Activated naive CD8-positive, alpha-beta T cell treated with anti-CD3 and anti-CD28 coated beads, Interleukin-2, amount 50 U/mL, for 24 hours (primary cell): ENCODE measurements at places on chromosomes 5 and 9.

DNA sequence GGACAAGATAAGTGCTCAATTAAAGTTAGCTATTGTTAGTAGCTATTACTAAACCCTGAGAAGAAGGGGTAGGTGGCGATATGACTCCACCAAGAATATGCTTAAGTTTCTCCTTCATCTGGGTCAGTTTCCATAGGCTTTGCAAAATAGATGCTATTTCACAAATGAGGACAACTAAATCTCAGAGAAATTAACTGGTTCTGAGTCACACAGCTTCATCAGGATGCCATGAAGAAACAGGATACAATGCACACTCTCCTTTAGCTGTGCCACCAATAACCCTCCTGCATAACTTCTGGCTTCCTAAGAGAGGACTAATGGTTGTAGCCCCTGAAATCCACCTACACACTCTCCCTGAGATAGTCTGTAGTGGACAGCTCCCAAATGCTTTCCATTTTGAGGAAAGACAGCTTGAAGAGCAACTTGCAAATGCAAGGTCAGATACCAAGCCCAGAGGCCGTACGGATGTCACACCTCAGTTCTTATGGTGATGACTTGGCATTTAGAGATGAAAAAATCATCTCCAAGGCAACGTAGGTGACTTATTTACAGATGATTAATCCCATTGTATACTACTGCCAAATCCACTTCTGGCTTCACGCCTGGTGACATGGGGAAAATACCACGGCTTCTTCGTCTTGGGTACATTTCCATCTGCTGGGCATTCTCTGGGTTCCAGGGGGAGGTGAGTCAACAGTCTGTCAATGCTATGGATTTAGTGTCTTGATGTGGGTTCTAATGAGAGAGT lies 251.4 kb upstream of the IL12B start:
- DNase-seq = no peak

GRCh38 chr5:38672059-38672788 lies 115.8 kb upstream of the LIFR start:
- DNase-seq = no peak

DNA sequence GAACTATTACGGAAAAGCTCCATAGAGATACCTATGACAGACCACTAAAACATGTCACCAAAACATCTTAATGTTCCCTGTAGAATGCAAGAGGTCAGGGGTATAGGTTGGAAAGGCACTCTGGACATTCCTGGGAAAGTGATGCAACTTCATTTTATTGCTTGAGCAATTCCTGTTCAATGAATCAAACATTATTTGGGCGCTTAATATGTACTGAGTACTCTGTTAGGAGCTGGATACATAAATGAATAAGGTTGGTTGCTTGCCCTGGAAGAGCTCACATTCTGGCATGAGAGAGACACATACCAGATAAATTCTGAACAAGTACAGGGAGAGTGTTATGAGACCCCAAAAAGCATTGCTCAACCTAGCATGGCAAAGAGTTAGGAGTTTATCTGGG lies 408.9 kb upstream of the DMAC1 start:
- no peak for DNase-seq

DNA sequence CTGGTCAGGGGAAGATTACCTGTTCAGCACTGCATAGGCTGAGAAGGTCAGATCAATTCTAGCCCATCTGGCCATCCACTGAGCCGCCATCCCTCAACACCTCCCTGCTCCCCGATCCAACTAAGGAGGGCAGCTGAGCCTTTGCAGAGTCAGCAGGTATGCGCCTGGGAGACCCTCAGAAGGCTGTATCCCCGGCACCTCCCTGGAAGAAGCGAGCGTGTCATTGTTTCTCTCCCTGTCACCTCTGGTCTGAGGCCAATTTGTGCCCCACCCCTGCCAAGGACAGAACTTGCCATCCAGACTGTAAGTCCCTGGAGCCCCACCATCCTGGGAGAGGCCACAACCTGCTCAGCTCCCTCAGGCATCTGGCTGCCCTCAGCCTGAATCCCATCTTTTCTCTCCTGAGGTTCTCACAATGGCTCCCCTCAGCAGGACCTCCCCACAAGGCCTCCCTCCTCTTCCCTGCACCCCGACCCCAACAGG lies 2.6 kb downstream of the CLTB start:
- no peak for DNase-seq

DNA sequence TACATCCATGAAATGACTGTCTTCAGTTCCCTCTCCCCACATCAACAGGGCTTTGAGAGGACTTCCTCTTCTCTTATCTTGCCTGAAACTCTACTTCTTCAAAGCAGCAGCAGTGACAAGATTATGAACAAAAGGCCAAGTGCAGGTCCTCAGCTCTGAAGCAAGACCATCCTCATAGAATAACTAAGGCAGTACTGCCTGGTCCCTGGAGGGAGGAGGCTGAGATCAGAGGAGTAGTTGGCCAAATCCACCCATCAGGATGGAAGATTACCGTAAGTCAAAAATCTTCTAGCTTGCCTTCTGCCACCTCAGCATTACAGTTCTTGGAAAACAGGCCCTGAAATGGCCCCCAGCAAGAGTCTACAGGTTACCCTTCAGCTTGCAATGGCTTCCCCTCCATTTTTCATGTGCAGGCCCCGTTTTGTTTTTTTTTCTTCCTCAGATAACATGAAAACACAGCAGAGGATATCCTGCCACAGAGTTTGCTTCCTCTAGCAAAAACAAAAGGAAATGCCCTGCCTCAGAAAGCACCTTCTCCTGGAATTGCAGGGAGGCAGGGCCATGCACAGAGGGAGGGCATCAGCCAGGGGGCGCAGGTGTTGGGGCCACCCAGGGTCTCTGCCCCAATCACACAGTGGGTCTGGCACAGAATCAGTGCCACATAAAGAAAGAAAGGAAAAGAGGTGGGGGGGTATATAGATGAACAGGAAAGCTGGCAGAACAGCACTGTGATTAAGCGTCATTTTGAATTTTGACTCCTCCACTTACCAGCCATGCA lies 40.0 kb downstream of the KLHL3 start:
- peak; percentile 8 for DNase-seq

DNA sequence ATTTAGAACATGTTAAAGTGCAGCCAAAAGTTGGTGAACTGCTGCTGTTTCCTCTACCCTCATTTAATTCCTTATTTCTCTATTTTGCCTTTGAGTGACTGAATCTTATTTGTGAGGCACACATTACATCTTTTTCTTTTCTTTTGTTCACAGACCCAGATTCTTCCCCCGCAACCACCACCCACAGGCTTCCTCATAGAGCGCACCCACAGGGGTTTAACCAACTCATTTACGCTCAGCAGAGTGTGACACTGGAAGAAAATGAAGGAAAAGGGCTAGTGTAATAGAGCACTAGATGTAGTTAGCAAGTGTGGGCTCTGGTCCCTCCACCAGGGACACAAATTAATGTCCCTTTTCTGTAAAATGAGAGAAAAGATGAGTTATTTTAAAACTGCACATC lies 200.7 kb downstream of the PARP8 start:
- no peak for DNase-seq

DNA sequence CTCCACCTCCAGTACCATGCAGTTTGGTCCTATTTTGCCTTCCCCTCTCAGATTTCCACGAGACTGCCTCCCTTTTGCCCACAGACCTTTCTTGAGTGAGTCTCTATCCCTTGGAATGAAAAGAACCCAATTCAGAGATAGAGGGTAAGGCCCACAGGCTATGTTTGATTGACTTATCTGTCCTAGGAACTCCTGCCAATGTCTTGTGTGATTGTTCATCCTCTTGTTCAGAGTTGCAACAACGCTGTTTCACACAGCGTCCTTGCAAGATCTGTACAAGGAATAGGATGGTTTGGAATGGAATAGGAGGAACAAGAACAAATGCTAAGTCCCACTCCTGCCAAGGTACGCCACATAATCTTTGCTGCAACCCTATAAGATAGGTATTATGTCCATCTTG lies 142.2 kb upstream of the ABCA1 start:
- no peak for DNase-seq

GRCh38 chr5:134275822-134276221 lies 49.9 kb upstream of the PPP2CA start:
- no peak for DNase-seq

DNA sequence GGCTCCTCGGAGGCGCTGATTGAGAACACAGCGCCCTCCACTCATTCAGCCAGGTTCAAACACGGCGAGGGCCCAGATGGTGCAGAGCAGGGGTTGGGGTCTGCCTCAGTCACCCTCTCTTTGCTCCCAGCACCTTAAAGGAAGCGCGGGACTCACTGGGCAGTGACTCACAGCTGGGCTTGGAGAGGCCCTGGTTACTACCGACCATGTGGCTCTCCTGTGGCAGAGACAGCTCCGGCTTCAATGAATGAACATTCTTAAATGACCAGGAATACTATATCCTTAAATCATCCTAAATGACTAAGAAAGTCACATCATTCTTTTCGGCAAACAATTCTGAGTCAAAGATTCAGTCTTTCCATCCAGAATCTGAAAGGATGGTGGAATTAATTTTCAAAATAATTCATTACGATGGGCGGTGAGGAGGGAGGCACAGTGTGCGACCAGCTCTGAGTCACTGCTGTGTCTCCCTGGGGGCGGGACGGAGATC lies 1.6 kb upstream of the INPP5E start:
- DNase-seq = no peak

- DNase-seq = no peak
Observed at GRCh38 chr9:97578846-97579245, 54.3 kb downstream of the TSTD2 start.

DNA sequence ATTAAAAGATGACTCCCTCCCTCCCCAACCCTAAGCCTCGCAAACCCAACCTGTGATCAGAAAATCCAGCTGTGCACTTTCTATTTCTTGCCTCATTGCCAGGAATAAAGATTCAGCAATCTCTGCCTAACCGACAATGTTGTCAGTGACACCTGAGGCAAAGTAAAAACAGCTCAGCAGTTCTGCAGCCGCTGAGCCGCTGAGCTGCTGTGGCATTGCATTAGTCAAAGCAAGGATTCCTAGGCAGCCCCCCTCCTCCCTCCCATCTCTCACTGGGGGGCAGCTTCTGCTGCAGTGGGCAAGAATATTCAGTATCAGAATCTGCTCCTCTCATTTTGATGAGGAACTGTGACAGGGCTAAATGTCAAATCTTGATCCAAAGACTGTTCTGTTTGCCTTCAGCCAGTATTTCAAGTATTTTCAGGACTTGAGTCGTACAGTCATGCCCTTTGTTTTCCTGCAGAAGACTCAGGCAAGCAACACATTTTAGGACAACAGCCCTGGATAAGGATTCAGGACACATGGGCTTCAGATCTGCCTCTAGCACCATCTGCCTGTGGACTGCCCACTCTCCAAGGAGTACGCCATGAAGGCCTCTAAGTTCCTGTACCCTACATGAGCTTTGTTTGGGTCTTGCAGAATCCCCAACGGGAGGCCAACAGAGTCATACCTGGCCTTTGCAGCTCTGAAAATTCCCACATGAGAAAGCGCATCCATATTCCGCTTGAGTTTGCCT lies 41.1 kb upstream of the DAP start:
- no peak for DNase-seq

DNA sequence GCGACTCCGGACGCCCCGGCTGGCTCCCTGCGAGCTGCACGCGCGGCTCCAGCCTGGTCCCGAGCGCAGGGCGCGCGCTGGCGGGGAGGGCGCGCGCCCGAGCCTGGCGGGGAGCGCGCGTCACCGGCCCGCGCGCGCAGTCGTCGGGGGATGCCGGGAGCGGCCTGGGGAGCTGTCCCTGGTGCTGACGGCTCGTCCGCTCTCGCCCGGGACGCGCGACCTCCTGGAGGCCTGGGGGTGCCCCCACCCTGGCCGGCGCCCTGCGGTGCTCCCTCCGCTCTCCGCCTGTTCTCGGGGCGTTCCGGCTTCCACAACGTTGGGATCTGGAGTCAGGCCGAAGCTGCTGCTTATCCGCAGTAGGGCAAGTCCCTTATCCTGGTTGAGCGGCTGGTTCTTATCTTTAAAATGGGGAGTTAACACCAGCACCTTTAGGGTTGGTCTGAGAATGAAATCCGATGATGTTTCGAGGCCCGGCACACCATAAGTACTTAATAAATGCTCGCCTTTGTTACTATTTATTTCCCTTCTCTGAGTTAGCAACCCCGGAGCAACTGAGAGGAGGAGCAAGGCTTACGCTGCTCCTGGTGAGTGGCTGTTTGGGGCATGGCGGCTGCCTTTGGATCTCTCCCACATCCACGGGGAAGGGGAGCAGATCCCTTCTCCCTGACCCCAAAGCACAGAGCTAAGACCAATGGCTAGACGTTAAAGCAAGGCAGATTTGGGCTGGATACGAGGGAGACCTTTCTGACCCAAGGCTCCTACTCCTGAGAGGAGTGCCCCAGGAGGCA lies at the start of gene FAM163B:
TSS of gene FAM163B (minus strand) at position 79 of the 788 bp plus-strand sequence. CDS start 29,166 bp downstream, outside the sequence.
- peak; percentile 59 for DNase-seq

DNA sequence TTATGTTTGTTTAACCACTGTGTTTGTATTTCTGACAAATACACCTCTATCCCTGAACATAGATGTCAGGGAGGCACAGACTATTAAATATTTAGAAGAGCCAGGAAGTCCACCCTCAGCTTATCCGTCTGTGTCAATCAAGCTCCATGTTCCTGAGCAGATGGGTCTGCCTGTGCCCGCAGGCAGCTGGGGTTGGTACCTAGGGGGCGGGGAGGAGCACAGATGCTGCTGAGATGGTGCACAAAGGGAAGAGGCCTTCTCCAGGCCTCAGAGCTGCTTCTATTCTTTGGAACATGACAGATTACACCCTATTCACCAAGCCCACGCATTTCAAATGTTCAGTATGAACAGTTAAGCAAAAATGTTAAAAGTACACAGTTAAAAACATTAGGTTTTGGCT lies 142.1 kb downstream of the EPB41L4A start:
- DNase-seq = no peak

GRCh38 chr9:112061152-112061740 lies 113.9 kb downstream of the SUSD1 start:
- DNase-seq = peak; percentile 45

GRCh38 chr5:171888051-171888481 lies 102.4 kb downstream of the SMIM23 start:
- no peak for DNase-seq

DNA sequence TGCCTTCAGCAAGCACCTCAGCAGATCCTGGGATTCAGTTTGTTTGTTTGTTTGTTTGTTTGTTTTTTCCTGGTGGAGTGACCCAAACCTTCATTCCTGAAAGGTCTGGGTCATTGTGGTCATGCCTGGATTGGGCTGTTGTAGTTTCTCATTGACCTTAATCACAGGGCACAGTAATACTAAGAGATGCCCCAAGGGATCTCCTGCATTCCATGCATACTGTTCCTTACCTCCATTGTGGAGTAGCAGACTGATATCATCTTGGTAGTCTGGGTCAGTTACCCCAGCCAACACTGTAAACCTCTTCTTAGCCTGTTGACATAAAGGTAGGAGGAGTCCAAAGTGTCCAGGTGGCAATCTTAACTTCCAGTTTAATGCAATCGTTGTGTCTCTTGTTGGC lies 1466.7 kb upstream of the CDH9 start:
- DNase-seq = no peak

DNA sequence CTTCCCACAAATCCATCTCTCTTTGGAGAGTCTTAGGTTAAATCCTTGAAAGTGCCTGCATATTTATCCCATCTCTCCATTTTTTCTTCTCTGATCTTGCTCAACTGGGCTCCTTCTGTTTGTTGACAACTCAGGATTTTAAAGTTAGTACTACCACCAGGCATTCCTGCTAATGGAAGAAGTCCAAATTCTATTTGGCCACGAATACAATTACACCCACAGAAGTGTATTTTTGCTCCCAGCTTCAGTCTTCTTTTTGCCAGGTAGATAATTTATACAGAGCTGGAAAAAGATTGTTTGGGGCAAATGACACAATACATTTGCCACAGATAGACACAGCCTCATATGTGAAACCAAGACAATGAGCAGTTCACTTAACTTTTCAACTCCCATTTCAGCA lies 74.8 kb downstream of the CETN3 start:
- no peak for DNase-seq
